ENCODE measurements at places on chromosomes 5 and 9.

DNA sequence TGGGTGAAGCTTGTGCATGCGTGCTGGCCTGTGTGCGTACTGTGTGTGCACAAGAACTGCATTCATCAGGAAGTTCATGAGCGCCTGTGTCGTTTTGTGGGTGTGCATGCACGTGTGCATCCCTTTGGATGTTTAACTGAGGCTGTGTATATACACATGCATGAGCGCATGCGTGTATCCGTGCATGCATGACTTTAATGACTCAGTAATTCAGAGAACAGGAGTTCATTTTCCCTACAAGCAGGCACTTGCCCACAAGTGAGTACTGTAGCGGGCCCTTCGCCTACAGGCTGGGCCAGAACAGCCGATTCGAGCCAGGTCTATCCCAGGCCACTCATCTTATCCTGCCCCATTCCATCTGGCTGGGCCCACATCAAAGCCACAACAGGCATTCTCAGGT is 29.8 kb downstream of the CORO2A start:
- no peak for DNase-seq

DNA sequence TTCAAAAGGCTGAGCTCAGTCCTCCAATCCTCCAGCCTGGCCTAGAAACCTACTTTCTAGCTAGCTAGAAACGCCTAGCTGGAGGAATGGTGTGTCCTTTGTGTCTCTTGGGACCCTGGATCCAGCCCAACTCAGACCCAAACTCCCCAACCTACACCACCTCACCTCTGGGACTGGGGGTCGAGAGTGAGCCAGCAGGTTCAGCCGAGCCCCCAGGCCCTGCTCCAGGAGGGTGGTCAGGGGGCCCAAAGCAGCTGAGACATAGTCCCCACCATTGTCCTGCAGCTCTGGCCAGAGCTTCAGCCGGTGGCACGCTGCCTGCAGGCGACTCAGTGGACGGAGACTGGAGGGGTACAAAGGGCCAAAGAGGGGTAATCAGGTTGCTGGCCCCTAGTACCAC is 6.2 kb downstream of the NOL6 start:
- DNase-seq = no peak

DNA sequence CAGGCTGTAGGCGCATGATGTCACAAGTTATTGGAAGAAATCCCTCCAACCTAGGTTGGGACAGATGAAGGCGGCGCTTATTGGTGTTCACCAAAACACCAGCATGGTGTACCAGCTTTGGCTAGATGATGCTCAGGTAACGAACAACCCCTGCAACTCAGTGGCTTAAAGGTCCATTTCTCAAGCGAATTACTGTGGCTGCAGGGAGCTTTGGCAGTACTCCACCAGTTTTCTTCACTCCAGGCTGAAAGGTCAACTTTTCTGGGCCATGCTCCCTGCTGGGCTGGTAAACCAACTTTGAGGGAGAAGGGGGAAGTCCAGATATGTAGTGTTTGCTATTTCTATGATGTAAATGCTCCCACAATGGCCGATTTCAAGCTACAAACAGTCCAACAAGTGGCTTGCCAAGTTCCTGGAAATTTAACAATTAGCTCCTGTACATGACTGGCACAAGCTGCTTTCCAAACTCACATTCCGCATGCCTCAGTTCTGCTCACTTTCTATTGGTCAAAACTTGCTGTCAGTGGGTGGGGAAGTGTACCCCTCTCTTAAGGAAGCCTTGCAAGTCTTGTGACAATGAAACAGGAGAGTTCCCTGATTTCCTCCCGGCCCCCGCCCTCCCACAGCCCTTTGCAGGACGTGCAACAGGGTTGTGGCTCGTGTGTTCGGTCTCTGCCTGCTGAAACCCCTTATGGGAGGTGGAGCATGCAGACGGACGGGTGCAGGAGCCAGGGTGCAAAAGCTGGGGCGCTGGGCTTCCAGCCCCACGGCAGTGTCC is 588 bp upstream of the ZBED3 start:
- no peak for DNase-seq

- no peak for DNase-seq
These were observed 59.3 kb upstream of the CDKN2B start for GRCh38 chr9:22068369-22068768.

- DNase-seq = no peak
These were observed 179.4 kb upstream of the SPEF2 start for GRCh38 chr5:35438288-35438687.

DNA sequence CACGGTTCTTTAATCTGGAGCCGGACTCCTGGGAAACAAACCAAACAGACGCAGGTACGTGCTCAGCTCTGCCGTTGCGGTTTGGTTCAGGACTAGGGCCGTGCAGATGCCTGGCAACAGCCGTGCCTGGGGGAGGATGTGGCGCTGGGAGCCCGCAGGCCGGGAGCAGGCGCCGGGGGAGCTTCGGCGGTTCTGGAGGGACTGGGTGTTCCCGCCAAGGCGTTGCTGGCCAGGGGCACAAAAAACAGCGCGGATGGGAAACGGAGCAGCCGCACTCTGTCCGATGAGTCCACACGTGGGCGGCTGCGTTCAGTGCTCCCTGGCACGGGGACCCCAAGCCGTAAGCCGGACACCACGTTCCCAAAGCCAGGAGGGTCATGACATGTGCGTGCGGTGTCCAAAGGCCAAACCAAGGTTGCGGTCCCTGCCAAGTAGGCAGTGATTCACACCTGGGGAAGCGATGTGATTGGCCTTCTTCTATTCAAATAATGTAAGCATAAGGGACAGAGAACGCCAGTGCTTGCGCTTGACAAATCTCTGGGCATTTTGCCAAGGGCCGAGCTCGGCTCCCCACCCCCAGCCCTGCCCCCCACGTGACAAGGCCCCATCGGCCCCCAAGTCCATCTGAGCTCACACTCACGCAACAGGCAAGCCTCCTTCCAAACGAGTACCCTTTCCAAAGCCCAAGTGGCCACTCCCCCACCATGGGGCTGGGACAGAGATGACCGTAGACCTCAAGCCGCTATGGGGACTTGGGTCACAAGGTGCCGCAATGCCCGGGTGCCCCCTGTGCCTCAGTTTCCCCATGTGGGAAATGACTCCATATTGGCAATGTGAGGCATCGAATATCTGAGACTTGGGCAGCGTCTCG is 49.7 kb upstream of the NKD2 start:
- peak; percentile 47 for DNase-seq

DNA sequence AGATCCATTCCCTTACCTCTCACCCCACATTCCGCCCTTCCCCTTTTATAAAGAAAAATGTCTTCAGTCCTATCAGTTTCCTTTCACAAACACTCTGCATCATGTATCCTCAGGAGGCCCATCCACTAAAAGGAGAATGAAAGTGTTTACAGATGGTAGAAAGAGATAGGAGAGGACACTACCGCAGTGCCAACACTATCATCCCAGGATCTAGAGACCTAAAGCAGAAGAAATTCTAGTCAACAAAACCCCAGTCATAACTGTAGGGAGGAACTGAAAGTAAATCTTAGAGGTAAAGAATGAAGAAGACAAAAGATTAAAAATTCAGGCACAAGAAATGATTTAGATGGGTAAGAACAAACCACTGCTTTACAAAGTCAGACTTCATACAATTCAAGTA is 114.1 kb downstream of the MLLT3 start:
- DNase-seq = no peak

DNA sequence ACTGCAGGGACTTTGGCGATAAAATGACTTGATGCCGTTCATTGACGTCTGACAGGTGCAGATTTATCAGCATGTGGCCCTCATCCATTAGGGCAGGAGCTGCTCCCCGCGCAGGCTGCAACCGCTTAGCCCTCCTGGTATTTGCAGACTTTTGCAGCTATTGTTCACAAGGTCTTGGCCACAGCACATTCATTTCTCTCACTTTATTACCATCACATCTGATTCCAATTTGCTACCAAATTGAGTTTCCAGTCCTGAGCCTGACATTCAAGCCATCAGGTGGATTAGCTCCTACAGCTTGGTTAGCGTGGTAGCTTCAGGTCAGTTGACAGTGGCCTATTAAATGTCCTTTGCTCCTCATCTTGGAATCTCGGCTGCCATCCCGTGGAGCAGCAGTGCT is 299.2 kb downstream of the CD180 start:
- no peak for DNase-seq

- DNase-seq = no peak
These were observed 40.3 kb upstream of the SLC25A51 start for GRCh38 chr9:37944266-37944650.

DNA sequence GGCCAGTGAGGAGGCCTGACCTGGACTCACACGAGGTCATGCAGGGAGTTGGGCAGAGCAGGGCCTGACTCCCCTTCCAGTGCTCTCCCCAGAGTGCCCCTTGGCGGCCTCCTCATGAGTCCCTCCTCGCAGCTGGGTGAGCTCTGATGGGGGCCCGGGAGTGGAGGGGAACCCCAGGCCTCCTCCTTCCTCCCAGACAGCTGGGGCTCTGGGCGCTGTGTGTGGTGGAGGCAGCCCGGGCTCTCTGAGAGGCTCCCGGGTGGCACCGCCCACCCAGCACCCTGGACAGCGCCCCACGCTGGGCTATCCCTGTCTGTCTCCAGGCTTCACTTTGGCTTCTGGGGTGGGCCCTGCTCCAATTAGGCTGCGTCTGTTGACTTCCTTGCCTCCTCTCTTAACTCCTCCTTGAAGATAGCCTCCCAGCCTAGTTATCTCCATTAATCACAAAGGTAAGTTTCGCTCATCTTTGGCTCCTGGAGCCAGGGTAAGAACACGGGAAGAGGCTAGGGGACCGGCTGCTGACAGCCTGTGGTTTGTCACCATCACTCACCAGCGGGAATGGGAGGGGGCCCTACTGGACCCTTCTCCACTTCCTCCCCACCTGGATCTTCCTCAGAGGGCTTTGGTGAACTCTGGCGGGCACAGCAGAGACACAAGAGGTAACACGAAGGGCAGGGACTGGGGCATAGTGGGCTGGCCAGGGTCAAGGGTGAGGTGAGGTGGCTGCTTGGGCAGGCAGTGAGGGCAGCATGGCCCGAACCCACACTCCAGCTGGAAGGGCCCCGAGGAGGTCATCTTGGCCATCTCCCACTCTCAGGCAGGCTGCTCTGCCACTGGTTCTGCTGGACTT is 13.1 kb downstream of the PSD2 start:
- no peak for DNase-seq

DNA sequence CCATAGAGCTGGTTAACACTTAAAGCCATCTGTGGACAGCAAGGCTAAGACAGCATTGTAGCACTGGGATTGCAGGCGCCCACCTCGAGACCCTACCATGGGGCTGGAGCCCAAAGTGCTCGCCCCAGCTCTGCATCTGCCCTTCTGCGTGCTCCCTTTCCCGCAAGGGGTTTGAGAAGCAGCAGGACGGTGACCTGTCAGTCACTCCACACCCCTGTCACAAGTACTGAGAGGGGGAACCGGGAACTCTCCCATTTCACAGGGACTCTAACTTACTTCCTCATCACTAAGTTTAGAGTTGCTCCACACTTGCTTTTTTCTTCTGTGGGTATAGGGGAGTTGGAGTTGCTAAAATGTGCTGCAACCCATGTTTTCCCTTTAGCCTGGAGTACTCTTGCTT is 273.2 kb downstream of the SMARCA2 start:
- DNase-seq = no peak

- DNase-seq = no peak
These were observed 604.9 kb downstream of the NR2F1-AS1 start for GRCh38 chr5:92976156-92976555.

Data from HS-27A (cell line).